NCI-H1417 treated with DMSO at 0.1 percent for 48 hours (cell line): ENCODE measurements at places on chromosomes 7 and 10.

GRCh38 chr7:141519623-141520022 is 31.6 kb upstream of the AGK start:
- no peak for DNase-seq

DNA sequence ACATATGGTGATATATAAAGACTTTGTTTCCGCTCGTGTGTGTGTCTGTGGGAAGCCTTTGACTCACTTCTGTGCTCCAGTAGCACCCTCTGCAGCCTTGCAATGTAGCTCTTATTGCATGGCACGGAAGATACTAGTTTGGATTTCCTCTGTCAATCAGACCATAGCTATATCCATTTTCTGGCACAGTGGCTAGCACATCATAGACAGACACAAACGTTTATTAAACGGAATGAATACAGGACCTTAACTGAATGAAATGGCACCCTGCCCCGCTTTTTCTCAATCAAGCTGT is 124.0 kb upstream of the PTPN20 start:
- DNase-seq = no peak

DNA sequence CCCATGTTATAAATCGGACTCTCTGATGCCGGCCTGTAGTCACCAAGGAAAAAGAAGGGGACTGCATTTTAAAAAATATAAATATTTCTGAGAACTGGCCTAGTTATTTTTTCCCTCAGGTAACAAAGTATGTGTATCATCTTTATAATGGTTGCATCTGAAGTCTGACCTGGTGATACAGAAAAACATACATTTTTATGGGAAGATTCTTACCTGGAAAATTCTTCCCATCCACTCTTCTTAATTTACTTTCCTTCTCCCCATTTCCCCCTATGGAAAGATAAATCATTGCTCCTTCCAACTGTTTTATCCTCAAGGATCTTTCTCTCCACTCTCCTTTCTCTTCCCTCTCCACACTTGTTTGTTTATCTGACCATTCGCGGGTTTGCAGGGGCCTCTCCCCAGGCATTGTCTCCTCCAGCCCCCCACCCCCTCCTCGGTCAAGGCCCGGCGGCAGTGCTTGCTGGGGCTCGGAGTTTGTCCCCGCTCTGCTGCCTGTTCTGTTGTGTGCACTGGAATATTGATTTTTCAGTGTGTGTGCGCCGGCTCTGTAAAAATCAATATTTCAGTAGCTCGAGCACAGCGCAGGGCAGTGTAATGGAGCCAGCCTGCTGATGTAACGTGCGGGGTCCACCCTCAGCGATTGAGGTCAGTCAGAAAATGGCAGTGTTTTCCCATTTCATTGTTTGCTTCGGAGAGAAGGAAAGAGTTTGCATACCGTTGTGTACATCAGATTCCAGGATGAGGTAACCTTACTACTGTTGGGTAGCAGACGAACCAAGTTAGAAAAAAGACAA is 199.5 kb upstream of the NFE2L3 start:
- DNase-seq = peak; percentile 54

DNA sequence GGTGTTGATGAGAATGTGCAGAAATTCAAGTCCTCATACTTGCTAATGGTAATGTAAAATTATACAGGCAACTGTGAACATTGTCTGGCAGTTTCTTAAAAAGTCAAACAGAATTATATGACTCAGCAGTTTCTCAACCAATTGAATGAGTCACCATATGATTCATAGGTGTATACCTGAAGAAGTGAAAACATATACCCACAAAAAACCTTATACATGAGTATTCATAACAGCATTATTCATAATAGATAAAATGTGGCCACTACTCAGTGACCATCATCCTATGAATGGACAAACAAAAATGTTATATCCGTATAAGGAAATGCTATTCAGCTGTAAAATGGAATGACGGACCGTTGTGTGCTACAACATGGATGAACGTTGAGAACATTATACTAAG is 253.5 kb downstream of the MALRD1 start:
- DNase-seq = no peak

DNA sequence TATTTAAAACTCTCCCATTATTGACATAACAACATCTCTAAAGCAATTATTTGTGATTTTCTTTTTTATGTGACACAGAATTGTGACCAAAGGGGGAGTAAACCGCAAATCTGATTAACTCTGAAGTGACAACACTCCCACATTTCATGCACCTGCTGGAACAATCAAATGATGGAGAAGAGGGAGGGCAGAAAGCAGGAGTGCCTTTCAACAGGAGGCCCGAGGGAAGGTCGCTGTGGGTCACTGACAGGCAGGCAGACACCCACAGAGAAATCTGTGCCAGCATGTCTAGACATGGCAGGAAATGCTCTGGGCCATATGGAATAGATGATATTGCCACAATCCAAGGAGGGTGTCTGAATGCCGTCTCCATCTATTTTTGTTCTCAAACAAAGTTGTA is 247.3 kb downstream of the DOCK4 start:
- peak; percentile 88 for DNase-seq

GRCh38 chr7:20417260-20417659 is 86.6 kb downstream of the ITGB8 start:
- no peak for DNase-seq

GRCh38 chr7:91007371-91007770 is 256.9 kb upstream of the FZD1 start:
- no peak for DNase-seq

GRCh38 chr7:128032605-128033235 is 1.5 kb upstream of the LRRC4 start:
- no peak for DNase-seq
